ENCODE measurements at places on chromosomes 16 and 17. TPM values are rescaled to one million over a fixed set of nuclear protein-coding genes. Genes with fewer than 3 reads are reported as not detected.
A peak's percentile ranks its signal among the peaks of the same experiment; 100 is the strongest.

DNA sequence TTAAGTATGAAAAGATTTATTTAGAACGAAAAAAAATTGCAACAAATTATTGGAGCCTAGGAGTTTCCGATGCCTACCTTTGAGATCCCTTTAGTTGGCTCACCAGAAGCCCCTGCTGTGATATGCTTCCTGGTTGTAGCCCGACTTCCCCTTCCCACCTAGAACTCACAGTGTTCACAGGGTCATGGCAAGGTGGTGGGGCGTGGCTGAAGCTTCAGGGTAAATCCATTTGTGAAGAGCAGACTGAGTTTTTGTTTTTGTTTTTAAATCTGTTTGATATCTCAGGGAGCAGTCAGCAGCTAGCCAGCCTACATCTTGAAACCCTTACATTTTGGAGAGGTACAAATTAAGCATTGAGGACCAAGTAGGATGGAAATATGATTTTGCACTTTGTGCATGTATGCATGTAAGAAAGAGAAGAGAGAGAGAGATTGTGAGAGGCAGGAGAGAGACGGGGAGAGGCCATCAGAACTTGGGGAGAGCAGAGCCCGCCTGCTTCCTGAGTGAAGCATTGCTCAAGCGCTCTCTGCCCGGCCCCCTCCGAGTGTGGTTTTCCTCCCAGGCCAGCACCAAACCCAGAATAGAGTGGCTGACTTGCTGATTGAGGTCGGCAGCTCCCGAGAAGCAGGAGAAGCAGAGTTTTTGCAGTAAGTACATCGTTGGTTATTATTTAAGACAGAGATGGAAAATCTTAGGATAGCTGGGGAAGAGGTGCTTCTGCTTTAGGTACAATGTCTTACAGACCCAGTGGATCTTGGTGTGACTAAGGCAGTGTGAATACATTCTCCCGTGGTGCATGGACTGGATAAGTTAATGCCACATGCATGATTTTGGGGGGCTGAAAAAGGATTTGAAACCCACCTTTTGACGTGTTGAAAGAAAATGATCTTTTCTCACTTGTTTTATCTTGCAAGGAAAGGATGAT is 64.2 kb downstream of the SPECC1 start:
- DNase-seq, result peak; percentile 40

DNA sequence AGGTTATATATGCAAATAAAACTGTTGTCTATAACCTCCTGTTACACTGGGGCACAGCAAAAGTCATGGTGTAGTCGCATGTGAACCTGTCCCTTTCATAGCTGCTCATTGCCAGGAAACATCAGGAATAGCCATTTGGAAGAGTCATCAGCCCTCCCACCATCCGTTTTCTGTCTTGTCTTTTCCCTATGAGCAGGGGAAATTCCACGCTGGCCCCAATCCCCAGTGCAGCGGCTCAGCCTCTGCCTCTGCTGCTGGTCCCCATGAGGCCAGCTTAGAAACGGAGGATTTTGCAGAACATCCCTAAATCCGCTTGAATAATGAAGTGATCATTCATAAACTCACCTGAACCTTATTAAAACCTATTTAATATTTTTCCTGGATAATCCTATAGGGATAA is 10.5 kb downstream of the MAPT start:
- no peak for DNase-seq

- no peak for DNase-seq
Observed at GRCh38 chr17:77359236-77359635, 218.5 kb downstream of the SEC14L1 start.

Gene CDH13
- not detected for total RNA-seq

GRCh38 chr17:33183487-33184026 is 109.5 kb downstream of the ASIC2 start:
- DNase-seq, result no peak

GRCh38 chr17:10352893-10353292 is 19.9 kb downstream of the MYH13 start:
- no peak for DNase-seq

DNA sequence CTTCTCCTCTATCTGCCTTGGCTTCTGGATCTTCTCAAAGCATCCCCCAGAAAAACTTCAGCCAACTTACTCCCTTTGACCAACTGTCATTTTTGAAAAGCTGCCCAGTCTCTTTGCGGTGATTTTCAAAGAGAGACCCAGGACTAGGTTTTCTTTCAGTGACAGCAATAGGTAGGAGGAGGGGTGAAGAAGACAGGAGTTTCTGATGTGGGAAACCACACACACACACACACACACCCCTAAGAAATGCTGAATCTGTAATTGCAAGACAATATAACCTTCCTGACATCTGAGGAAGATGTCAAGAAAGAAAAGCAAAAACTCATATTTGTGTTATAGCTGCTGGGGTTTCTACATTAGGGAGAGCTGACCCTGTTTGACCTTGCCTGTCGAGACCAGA is 5.2 kb downstream of the FAM20A start:
- no peak for DNase-seq

Gene FOXL1
- not detected for total RNA-seq

Gene DNAAF8
- total RNA-seq, result not detected

DNA sequence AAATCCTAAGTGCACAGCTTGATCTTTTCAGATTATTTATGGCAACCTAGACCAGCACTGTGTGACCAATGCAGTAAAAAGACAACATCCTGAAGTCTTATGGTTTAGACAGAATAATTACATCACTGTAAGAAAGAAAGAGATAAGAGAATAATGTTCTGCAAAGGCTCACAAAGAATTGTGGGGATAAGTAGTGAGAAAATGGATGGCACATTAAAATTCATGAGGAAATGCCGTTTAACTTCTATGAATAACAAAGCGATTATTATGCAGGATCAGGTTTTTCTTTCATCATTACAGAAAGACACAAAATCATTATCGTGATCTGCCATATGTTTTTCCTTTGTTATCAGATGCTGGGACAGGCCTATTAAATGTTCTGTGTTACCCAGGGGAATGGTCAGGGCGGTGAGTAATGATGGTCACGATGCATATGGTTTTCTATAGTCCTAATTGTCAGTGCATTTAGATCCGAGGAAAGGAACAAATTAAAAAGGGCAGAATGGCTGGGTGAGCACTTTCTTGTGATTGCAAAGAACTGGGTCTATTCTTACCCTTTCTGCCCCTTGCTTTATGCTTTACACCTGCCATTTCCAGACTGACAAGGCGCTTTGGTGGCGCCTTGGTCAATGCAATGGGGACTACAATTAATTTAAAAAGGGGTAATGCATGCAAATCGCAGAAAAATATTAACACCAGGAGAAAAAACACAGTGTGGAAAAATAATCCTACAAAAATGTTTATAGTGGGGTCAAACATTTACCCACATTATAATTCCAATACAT is 18.1 kb upstream of the DHX40 start:
- no peak for DNase-seq

DNA sequence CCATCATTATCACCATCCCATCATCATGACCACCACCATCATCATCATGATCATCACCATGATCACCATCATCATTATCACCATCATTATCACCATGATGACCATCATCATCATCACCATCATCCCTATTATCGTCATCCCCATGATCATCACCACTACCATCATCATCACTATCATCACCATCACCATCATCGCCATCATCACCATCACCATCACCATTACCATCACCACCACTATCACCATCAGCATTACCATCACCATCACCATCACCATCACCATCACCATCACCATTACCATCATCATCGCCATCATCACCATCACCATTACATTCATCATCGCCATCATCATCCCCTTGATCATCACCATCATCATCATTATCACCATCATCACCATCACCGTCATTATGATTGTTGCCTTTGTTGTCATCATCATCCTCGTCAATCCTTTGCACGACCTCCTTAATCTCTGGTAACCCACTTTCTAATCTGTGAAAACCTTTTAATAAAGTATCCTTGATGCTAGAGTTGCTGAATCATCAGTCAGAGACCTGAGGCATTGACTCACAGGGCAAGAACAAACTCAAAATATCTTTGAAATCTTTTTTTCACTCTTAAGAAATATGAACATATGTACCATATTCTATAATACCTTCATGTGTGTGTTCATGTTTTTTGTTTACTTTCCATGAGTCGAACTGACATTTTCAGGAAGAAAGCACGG is 116.3 kb upstream of the FOXF1 start:
- no peak for DNase-seq

DNA sequence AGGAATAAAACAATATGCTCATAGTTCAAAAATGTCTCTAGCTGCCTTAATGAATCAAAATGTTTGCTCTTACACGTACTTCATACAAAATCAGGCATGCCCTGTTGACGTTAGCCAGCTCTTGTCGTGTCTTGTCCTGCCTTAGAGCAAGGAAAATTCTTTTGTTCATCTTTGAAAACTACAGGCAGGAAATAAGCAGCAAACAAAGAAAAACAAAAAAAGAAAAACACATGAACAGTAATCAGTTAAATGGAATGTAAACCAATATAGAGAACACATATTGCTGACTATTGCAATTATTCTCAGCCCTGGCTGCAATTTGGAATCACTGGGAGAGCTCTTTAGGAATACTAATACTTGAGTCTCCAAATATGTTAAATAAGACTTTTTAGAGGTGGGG is 1.7 kb downstream of the CAPNS2 start:
- DNase-seq, result no peak

- no peak for DNase-seq
Observed at GRCh38 chr16:54244061-54244886, 42.3 kb downstream of the IRX3 start.

GRCh38 chr17:61352781-61353491 is 46.7 kb upstream of the TBX2 start:
- DNase-seq, result no peak

Gene SMIM5
- total RNA-seq, result 1.6 TPM

DNA sequence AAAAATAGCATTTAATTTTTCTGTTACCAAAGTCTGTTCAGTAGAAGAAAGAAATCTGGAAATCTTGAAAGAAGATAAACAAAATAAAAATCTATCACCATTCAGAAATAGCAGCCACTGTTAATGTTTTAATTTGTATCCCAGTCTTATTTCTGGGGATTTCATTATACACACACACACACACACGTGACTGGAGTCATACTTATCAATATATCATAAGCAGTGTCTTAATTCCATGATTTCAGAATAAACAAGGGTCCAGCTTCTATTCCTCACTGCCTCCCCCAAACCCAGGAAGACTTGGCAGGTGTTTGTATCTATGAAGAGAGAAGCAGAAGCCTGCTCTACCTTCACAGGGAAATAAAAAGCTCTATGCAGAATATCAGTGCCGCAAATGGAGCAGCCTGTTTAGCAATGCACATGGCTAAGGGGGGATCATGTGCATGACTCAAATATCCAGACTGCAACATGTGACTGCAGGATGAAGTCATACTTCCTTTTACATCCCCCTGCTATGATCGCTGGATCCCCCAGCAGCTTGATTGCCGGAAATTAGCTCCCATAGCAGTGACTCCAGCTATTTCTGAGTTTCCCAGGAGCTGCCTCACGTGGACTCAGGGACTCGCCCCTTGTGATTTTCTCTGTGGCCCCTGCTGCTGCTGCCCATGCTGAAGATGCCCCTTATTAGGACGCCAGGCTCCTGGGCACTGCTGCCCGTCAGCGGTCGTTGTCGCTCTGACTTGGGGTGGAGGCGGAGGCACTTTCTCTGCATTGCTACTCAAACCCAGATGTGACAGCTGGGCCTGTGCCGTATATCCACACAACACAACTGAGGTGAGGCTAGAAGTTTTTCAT is 341.0 kb downstream of the CPPED1 start:
- DNase-seq, result no peak

Gene ZFHX3
- total RNA-seq, result 0.94 TPM

Gene PKD1
- total RNA-seq, result 86.1 TPM

Gene MYH11
- total RNA-seq, result not detected

DNA sequence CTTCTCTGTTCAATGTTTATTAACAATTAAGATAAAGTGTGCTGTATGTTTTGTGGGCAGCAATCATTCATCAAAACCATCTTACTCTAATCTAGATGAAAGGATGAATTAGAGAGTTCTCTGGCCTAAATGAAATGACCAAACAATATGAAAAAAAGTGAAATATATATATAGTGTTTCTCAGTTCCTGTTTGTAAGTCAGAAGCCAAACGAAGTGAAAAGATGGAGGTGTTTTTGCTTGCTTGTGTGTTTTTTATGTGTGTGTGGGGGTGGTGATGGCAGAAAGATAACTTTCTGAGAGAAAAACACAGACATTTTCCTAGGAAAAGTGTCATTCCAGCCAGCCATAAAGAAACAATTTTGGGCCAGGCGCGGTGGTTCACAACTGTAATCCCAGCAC is 138.6 kb downstream of the CDH8 start:
- no peak for DNase-seq

Measured in CD4-positive, CD25-positive, alpha-beta regulatory T cell (primary cell).